ENCODE measurements at places on chromosomes 1 and 21. TPM values are rescaled to one million over a fixed set of nuclear protein-coding genes. Genes with fewer than 3 reads are reported as not detected.

The CAPZB gene
- polyA plus RNA-seq = 253 TPM

The TEDDM1 gene
- polyA plus RNA-seq = not detected

GRCh38 chr1:203034422-203035110 lies 8.3 kb downstream of the PPFIA4 start:
- no peak for DNase-seq

The FCER1G gene
- 38.9 TPM for polyA plus RNA-seq
